HCEC 1CT (cell line): ENCODE measurements at places on chromosomes 16 and 17.

GRCh38 chr17:60526726-60527125 is 684 bp upstream of the APPBP2 start:
- DNase-seq = peak; percentile 36

- peak; percentile 57 for DNase-seq
These were observed 22.0 kb downstream of the KPNA2 start for GRCh38 chr17:68057531-68057952.

DNA sequence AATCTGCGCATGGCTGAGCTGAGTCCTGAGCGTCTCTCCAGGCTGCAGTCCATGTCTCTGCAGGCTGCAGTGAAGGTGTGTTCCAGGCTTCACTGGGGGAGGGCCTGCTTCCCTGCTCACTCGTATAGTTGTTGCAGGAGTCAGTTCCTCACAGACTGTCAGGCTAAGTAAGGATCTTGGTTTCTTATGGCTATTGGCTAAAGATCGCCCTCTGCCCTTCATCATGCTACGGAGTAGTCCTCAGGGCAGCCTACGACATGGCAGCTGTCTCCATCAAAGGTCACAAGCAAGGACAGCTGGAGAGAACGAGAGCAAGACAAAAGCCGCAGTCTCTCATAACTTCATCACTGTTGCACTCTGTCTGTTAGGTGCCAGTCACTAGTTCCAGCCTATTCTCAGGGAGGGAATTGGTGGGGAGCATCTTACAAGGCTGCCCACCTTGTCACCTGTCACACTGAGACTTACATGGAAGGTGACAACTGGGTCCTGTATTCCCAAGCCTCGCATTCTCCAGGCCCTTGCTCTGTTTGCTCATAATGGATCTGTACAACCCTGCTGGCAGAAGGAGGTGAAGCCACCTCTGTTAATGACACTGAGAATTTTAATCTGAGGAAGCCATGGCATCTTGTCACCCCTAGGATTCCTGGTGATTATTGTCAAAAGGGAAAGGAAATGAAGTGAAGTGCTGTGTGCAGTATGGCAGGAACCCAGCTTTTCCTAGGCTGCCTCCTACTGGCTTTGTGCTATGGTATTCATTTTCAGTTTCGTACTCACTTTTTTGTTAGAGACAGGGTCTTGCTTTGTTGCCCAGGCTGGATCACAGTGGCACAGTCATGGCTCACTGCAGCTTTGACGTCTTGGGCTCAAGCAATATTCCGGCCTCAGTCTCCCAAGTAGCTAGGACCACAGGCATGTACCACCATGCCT is 43.4 kb downstream of the MFSD11 start:
- DNase-seq = no peak

GRCh38 chr17:48016112-48016511 is 21.5 kb downstream of the COPZ2 start:
- DNase-seq = no peak

DNA sequence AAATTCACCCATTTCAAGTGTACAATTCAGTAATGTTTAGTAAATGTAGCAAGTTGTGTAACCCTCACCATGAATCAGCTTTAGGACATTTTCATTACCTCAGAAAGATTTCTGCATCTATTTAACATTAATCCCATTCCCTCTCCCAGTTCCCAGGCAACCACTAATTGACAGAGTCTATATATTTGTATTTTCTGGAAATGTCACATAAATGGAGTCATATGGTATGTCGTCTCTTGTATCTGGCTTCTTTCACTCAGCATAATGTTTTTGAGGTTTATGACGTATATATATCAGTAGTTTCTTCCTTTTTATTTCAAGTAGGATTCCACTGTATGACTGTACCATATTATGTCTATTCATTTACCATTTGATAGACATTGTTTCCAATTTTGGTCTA is 199.8 kb downstream of the CYB561 start:
- peak; percentile 37 for DNase-seq
